Prostate gland (tissue), 2 donors: ENCODE measurements at places on chromosomes 11 and 22. TPM values are rescaled to one million over a fixed set of nuclear protein-coding genes. Genes with fewer than 3 reads are reported as not detected.

GRCh38 chr11:94330789-94331188 is 26.4 kb downstream of the IZUMO1R start:
- H3K36me3 ChIP-seq: no peaks in the 10 kb centered on the region
- H3K4me3 ChIP-seq: no peak overlapping the region
- no peak overlapping the region for H3K27ac ChIP-seq
- no peaks in the 10 kb centered on the region for H3K27me3 ChIP-seq
- DNase-seq: no peak

- no peak for DNase-seq
- peaks cover 9% of the 10 kb centered on the region for H3K4me1 ChIP-seq
- no peaks in the 10 kb centered on the region for H3K36me3 ChIP-seq
- peak overlapping the region; percentile 90 for H3K4me3 ChIP-seq
- peak overlapping the region; percentile 88 for H3K27ac ChIP-seq
These were observed 159.9 kb upstream of the GRK3 start for GRCh38 chr22:25404556-25404927.

DNA sequence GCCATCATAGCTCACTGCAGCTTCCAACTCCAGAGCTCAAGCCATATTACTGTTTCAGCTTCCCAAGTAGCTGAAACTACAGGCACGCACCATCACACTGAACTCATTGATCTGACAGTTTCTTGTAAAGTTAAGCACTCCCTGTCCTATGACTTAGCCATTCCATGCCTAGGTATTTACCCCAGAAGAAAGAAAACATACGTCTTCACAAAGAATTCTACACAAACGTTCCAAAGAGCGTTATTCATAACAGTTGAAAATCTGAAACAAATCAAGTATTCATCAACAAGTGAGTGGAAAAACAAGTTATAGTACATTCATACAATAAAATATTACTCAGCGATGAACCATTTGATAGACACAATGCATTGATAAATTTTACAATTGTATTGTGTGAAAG is 7.8 kb upstream of the NLRP10 start:
- H3K36me3 ChIP-seq: no peaks in the 10 kb centered on the region
- H3K4me3 ChIP-seq: no peak overlapping the region
- no peaks in the 10 kb centered on the region for H3K27me3 ChIP-seq

DNA sequence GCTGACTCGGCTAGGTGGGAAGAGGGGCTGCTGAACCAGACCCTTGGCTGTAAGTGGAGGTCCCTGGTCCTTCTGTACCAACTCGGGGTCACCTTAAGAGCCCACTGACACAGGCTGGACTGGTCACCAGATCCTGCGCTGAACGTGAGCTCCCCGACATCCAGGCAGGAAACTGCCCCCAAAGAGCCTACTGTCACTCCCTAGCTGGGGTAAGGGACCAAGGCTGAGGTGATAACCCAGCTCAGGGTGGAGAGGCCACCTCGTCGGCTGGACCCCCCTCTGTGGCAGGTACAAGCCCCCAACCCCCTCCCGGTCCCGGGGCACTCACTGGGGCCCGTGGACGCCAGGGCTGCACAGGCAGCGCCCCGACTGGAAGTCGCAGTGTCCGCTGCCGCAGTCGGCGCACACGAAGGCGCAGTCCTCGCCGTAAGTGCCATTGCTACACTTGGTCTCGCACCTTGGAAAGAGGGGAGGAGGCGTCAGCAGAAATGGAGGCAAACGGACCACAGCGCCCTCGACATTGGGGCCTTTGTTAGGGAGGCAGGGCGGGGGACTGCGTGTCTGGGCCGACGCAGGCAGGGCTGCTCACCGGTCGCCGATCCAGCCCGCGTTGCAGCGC is 7.4 kb downstream of the SCARF2 start:
- no peaks in the 10 kb centered on the region for H3K36me3 ChIP-seq
- no peaks in the 10 kb centered on the region for H3K27me3 ChIP-seq
- H3K4me1 ChIP-seq: peaks cover 8% of the 10 kb centered on the region
- no peak overlapping the region for H3K27ac ChIP-seq

- H3K4me1 ChIP-seq: no peaks in the 10 kb centered on the region
- no peak overlapping the region for H3K4me3 ChIP-seq
- no peaks in the 10 kb centered on the region for H3K36me3 ChIP-seq
- H3K27ac ChIP-seq: no peak overlapping the region
These were observed 653.5 kb downstream of the FAM181B start for GRCh38 chr11:82080160-82080559.

GRCh38 chr11:58968251-58968711 is 29.0 kb downstream of the GLYATL1 start:
- no peaks in the 10 kb centered on the region for H3K36me3 ChIP-seq
- H3K27me3 ChIP-seq: no peaks in the 10 kb centered on the region
- no peak overlapping the region for H3K4me3 ChIP-seq
- no peaks in the 10 kb centered on the region for H3K4me1 ChIP-seq
- peak; percentile 36 for DNase-seq

DNA sequence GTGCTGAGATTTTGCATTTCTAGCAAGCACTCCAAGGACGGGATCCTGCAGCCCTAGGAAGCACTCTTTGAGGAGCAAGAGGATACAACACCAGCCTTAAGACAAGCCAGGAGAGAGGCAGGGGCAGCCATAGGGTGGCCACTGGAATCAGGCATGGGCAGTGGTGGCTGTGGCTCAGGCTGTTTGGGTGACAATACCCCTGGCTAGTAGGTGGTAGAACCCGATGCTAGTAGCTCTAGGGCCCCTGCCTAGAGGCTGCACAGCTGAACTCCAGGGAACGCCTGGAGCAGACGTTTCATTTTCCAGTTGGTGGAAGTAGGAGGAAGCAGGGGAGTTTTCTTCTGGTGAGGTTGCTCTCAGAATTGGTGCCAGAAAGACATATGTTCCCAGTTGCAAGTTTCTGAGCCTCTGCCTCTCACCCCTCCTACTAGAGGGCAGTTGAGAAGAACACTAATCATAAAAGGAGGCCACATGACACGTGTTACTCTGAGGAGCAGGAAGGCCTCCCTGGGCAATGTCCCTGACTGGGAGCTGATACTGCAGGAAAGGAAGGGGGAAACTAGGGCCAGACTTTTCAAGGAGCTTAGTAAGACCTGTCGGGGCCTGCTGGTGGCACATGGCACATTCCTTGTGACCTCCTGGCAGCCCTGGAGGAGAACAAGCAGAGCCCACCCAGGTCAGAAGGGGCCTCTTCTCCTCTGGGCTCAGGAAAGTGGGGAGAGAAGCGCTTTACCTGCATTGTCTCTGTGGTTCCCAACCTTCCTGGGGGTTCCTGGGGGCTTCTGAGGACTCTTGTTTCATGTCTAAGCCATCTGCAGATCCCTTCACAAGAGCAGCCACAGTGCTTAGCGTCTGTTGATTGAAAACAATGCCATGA is 56.6 kb upstream of the DRD2 start:
- H3K27me3 ChIP-seq: no peaks in the 10 kb centered on the region
- no peaks in the 10 kb centered on the region for H3K4me1 ChIP-seq
- no peak overlapping the region for H3K4me3 ChIP-seq
- no peak for DNase-seq
- no peak overlapping the region for H3K27ac ChIP-seq
- H3K36me3 ChIP-seq: no peaks in the 10 kb centered on the region

DNA sequence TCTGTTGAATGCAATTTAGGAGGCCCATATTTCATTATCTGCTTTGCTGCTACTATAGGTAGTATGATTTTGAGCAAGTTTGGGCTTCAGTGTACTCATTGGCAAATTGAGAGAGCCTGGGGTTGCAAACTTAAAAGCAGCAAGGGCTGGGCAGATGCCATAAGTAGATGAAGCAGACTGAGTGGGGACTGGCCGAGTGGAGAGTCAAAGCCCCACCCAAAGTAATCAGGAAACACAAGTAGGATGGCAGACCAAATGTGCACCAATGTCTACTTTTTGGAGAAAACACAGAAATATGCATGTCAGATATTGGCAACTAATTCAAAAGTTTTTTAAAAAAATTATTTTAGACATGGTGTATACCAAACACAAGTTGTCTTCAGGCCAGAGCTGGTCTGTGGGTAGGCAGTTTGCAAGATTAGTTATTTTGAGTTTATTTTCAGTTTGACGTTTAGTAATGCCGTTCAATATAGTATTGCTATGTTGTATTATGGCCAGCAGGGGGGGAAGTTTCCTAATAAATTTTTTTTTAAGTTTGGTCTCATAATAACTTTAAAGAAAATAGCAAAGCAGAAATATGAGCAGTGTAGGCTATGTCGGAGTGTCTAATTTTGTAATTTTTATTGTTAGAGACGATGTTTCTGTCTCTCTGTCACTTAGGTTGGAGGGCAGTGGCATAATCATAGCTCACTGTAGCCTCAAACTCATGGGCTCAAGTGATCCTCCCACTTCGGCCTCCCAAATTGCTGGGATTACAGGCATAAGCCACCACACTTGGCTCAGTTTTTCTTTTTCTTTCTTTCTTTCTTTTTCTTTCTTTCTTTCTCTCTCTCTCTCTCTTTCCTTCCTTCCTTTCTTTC is 105.1 kb downstream of the HIPK3 start:
- no peak overlapping the region for H3K27ac ChIP-seq
- H3K27me3 ChIP-seq: no peaks in the 10 kb centered on the region
- no peaks in the 10 kb centered on the region for H3K4me1 ChIP-seq
- DNase-seq: peak; percentile 15
- no peaks in the 10 kb centered on the region for H3K36me3 ChIP-seq

GTSE1 gene
- 0.46 TPM for total RNA-seq

VWCE gene
- total RNA-seq: 4.3 TPM

SLC22A8 gene
- total RNA-seq: not detected

TP53I11 gene
- 72.0 TPM for total RNA-seq

C11orf52 gene
- 31.5 TPM for total RNA-seq

RTCB gene
- 87.5 TPM for total RNA-seq

TRIM6 gene
- total RNA-seq: 6.3 TPM

ARHGEF17 gene
- total RNA-seq: 66.9 TPM

OR51B2 gene
- not detected for total RNA-seq

BID gene
- 21.0 TPM for total RNA-seq

SCGB1C1 gene
- total RNA-seq: not detected
